ENCODE measurements at places on chromosomes 16 and 17.

- DNase-seq: no peak
Observed at GRCh38 chr16:87822108-87822970, 47.0 kb downstream of the SLC7A5 start.

DNA sequence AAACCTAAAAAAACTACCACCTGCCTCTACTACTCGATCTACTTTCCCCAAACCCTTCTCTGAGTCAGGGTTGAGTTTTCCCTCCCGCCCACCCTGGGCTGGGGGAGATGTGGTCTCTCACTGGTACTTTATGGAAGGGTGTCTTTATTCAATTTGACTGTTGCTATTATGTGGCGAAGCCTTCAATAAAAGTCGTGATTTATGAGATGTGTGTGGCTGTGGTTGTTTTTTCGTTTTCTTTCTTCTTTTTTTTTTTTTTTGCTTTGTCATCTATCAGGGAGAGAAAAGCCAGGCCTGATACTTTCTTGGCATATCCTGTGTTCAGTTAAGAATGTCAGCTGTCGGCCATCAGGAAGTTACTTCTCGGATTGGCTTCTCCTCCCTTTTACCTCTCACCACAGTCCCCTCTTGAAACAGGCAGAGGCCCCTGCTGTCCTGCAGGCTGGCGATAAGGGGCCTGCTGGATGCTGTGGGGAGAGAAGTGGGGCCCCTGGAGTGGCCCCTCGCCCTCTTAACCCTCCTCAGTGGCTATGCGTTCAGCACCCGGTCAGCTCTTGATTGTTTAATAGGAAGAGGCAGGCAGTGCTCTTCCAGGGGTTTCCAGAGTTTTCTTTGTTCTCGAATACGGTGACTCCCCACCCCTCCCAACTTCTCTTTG, 123.0 kb downstream of the MSI2 start:
- DNase-seq: no peak

- DNase-seq: no peak
Observed at GRCh38 chr16:89453501-89454321, 36.6 kb downstream of the ANKRD11 start.

- DNase-seq: peak; percentile 78
Observed at GRCh38 chr16:56425439-56425832, at the start of gene AMFR. Gene AMFR (minus strand): TSS chr16:56425545. CDS start chr16:56425327, 218 bp downstream.

All from RWPE1 (cell line).